Cortex of kidney (tissue), 1 donor: ENCODE measurements at places on chromosomes 4 and X.

- DNase-seq: no peak
Measured at GRCh38 chr4:1164956-1165545, 7.3 kb downstream of the SPON2 start.

DNA sequence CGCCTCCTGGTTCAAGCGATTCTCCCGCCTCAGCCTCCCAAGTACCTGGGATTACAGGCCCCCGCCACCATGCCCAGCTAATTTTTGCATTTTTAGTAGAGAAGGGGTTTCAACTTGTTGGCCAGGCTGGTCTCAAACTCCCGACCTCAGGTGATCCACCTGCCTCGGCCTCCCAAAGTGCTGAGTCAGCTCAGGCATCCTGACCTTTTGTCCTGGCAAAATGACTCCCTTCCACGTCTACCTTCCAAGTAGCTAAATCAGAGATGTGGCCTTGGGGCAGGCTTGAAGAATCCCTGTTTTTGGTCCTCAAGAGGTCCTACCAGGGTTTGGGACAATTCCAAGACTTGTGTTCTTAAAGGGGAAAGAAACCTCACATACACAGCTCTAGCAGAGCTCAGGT, 12.8 kb downstream of the AFAP1 start:
- DNase-seq: no peak

GRCh38 chr4:5719350-5720055, 8.5 kb downstream of the EVC start:
- DNase-seq: no peak

DNA sequence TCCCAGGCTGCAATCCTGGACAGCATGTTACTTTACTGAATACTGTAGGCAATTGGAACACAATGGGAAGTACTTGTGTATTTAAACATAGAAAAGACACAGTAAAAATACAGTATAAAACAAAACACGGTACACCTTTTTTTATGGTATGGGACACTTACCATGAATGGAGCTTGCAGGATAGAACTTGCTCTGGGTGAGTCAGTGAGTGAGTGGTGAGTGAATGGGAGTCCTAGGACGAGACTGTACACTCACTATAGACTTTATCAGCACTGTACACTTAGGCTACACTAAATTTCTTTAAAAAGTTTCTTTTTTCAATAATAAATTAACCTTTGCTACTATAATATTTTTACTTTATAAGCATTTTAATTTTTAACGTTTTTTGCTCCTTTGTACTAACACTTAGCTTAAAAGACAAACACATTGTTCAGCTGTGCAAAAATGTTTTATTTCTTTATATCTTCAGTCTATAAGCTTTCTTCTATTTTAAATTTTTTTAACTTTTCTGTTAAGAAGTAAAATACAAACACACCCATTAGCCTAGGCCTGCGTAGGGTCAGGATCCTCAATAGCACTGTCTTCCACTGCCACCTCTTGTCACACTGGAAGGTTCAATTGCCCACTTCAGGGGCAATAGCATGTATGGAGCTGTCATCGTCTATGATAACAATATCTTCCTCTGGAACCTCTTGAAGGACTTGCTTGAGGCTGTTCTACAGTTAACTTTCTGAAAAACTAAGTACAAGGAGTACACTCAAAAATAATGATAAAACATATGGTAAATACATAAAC, 293.5 kb upstream of the FSTL5 start:
- no peak for DNase-seq

GRCh38 chrX:132858018-132858417, 100.4 kb downstream of the HS6ST2 start:
- no peak for DNase-seq

DNA sequence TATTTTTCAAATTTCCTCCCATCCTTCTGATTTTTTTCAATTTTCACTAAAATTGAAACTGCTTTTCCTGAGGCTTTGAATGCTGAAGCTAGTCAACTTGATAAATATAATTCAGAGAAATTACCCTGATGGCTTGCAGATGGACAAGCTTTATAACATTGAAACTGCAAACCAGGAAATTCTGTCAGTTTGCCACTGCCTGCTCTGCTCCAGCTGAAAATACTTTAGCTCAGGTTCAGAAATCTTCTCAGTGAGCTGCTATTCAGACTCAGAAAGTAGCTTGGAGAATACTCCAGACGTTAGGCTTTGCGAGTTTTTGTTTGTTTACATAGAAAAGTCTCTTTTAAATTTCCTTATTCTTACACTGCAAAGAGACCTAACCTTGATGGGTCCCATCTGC, 1574.7 kb downstream of the STIM2 start:
- no peak for DNase-seq

GRCh38 chr4:155305619-155306018, 71.1 kb downstream of the MAP9 start:
- DNase-seq: no peak

- no peak for DNase-seq
Measured at GRCh38 chrX:48458711-48459110, 11.3 kb downstream of the SLC38A5 start.

- no peak for DNase-seq
Measured at GRCh38 chr4:1839282-1839681, 16.7 kb downstream of the LETM1 start.

DNA sequence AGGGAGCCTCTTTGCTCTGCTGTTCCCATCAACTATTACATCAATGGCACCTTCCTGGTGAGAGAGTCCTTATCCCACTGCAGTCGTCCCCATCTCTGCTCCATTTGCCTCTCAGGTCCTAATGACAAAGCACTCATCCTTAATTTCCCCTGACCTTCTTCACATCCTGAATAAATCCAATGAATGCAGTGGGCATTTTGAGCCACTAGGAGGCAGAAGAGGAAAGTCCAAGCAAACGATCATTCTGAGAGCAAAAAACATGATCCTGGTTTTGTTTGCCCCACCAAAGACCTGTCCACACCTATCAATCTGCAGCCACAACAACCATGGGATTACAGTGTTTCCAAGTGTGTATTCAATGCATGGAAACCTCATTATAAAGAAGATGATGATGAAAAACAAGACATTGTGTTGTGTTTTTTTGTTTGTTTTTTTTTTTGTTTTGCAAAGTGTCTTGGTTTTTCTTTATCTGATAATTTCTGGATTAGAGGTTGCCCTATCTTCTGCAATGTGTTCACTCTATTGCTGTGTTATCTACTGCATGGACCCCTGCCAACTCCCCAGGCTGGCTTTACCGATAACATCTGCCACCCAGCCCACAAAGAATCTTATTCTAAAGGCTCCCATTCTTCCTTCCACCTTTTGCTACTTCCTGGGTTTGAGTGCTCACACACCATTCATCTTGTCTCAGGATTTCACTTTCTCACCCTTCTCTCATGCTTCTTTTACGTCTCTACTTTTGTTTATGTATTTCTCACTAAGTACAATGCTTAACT, 207.2 kb downstream of the NLGN4X start:
- no peak for DNase-seq

DNA sequence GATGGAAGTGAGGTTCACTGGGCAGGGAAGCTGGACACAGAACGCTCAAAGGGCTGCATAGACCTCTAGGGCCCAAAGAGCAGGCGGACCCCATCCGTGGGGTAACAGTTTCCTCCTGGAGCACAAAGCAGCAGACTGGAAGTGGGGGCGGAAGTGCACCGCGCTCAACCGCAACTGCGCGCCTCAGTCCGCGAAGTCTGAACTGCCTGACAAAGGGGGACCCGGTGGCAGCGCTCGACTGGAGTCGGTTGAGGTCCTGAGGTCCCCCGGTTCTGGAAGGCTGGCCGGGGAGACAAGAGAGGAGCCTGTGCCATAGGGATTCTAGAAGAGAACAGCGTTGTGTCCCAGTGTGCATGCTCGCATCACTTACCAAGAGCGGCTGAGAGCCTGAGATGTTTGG, 58.5 kb downstream of the ALPK1 start:
- DNase-seq: no peak

DNA sequence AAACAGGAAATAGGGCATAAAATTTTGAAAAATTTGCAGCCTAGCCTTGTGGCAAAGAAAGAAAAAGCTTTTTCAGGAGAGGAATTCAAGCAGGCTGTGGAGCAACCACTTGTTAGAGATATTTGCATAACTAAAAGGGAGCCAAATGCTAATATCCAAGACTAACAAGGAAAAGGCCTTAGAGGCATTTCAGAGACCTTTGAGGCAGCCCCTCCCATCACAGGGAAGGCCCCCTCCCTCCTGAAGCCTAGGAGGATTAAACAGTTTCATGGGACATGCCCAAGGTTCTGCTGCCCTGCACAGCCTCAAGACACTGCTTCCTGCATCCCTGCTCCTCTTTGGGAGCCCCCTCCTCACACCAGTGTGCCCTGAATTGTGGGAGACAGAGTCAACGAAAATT, 275.4 kb upstream of the SFRP2 start:
- DNase-seq: no peak

- no peak for DNase-seq
Measured at GRCh38 chrX:19121898-19122640, at the start of gene ADGRG2. Gene ADGRG2 (minus strand): TSS chrX:19122468. CDS start chrX:19068834, 53,634 bp downstream.

DNA sequence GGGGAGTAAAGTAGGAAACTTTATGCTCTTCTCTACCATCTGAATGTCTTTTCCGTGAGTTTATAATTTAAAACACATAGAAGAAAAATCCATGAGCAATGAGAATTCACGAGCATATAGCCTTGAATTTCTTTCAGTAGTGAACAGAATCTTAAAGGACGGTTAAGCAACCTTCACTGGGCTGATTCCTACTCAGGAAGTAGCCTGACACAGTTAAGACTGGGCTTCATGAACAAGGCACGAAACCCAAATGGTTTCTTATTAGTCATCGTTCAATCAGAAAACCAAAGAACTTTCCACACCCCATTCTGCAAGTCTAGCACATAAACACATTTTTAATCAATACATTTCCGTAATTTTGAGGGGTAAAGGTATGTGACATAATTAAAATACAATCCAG, 95.8 kb downstream of the SH3KBP1 start:
- no peak for DNase-seq

DNA sequence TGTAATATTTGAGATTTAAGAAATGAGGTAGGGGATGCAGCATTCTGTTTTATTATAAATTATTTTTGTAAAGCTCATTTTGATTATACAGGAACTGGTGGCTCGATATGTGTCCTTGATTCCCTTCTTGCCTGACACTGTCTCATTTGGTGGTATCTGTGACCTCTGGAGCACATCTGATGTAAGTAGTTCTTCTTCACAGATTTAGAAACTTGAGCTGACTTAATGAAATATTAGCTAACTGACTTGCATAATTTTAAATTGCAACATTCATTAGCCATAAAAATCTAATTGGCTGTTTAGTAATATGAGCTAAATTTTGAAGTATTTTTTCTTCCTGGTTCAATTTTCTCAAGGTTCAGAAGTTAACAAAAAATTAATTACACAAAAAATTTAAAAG, 69.1 kb downstream of the FBXL5 start:
- no peak for DNase-seq

DNA sequence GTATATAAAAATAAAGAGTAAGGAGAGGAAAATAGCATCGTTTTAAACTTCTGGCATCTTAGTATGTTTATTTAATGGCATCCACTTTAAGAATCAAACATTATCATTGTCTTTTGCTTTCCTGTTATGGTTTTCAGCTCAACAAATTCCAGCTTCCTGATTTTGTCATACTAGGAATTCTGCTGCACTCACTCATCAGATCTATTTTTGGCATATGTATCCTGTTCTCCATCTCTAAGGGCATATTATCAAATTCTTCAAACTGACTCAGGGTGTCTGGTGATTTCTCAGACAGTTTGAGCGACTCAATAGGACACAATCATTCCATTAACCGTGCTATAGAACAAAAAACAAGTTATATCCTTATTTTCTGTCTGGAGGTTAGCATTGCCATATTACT, 248.5 kb upstream of the DIAPH2 start:
- no peak for DNase-seq

DNA sequence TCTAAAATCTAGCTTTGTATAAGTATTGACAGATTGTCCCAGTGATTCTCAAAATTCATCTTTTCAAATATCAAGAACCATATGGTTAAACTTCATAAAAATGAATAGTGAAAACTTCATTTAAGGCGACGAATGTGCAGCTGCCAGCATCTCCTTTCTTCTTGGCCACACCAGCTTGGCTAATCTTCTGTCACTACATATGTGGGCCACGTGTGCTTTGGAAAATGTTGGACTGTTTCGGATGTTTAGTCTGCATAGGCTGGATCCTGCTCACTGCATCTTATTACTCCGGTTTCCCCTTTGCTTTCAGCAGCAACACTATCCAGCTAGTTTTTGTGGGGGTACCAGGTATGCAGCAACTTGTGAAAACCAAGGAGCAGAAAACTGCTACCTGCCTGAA, 221.9 kb downstream of the BMPR1B start:
- DNase-seq: no peak

- no peak for DNase-seq
Measured at GRCh38 chr4:25223802-25224375, 9.9 kb upstream of the PI4K2B start.

DNA sequence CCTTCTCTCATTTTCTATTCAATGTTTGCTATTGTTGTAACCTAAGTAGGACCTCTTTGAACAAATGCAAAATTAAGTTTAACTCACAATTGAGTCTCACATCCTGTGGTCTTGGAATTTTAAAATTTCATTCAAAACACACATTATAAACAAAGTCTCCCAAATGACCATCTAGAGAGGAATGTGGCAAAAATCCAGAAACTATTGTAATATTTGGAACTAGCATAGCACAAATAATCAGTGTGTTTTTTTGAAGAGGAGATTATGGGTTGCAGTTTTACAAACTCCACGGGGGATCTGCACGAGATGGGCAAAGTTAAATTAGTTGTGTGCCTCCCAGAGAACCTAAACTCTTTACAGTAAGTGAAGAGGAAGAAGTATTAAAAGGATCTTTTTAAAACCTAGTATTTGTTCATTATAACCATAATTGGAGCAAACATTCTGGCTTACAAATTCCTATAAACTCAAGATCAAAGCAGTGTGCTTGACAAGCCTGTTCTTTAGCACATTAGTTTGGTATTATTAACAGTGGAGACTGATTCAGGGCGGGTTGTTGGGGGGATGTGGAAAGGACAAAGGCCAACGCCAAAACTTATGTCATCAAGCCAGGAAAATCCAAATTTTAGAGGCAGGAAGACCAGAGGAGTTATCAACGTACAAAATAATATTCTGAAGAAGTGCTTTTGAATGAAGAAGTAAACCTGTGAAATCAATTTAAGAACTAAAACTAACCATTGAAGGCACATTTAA, 22.4 kb upstream of the RBPJ start:
- no peak for DNase-seq

GRCh38 chr4:39502019-39502663, 25.1 kb downstream of the UGDH start:
- DNase-seq: no peak

DNA sequence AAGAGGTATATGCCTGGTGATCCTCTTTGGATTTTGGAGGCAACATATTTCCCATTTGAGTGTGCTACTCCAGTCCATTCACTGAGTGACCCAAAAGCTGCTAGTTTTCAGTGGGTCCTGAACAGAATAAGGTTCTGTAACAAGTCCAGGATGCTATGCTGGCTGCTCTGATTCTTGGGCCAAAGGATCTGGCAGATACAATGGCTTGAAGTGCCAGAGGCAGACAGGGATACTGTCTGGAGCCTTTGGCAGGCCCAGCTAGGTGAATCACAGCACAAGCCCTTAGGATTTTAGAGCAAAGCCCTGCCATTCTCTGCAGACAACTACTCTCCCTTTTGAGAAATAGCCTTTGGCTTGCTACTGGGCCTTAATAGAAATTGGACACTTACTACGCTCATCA, 40.6 kb downstream of the DCHS2 start:
- DNase-seq: no peak
